Head of caudate nucleus (tissue), 42 donors: ENCODE measurements at places on chromosomes 11 and 22.

- no peak for DNase-seq
Measured at GRCh38 chr22:23789638-23790037, 2.9 kb downstream of the SMARCB1 start.

DNA sequence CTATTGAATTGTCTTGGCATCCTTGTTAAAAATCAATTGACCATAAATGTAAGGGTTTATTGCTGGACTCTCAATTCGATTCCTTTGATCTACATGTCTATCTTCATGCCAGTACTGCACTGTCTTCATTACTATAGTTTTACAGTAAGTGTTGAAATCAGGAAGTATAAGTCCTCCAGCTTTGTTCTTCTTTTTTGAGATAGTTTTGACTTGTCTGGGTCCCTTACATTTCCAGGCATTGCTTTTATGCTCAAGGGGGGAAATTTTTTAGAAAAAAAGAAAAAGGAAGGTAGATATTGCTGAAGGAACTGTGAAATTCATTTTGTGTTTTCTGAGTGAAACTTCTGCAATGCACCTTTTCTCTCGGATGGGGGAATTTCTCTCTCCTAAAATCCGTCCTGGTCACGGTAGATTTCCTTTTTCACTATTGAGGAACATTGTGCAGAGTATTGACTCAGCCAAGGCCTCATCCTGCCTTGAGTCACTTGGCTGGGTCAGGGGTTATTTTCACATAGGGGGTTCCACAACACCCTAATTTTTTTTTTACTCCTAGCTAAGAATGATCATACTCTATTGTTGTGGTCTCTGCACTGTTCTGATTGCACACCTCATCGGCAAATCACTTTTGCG, 2.8 kb upstream of the ACER3 start:
- DNase-seq, result no peak

- DNase-seq, result peak; percentile 78
Measured at GRCh38 chr11:115674176-115674936, 170.1 kb upstream of the CADM1 start.

GRCh38 chr11:92071660-92072059, 153.0 kb upstream of the FAT3 start:
- DNase-seq, result no peak

- DNase-seq, result peak; percentile 12
Measured at GRCh38 chr11:84497981-84498411, 1129.1 kb downstream of the DLG2 start.

DNA sequence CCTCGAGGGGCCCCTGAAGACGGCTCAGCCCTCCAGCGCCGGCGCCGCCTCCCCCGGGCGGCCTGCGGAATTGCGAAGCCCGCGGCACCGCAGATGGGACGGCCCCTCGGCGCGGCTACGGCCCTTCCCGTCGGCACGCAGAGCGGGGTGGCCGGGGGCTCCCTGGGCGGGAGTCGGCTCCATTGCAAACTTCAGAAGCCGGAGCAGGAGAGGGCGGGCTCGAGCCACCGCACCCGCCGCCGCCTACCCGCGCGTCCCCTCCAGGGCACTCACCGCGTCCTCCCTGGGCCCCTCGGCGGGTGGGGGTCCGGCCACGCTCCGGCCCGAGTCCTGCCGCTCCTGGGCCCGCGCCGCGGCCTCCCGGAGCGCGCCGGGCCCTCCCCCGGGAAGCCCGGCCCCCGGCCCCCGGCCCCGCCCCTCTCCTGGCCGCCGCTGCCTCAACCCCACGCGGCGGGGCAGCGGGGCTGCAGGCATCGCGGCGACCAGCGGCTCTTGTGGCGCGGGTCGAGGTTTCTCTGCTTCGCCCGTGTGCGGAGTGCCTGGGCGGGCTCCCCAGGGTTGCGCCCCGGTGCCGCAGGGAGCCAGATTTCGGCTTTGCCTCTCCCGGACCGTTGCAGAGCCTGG, at the start of gene PACSIN3:
PACSIN3 (minus strand) TSS at position 359 of the 624 bp plus-strand sequence. CDS start 3,707 bp downstream, outside the sequence.
- peak; percentile 54 for DNase-seq

- peak; percentile 38 for DNase-seq
Measured at GRCh38 chr11:134410766-134411165, 1.3 kb downstream of the B3GAT1 start.
